ENCODE measurements at places on chromosomes 3 and 15. TPM values are rescaled to one million over a fixed set of nuclear protein-coding genes. Genes with fewer than 3 reads are reported as not detected.

The TBCCD1 gene
- 12.2 TPM for total RNA-seq

The CPNE9 gene
- not detected for total RNA-seq

The EFCC1 gene
- not detected for total RNA-seq

The ANKRD34C gene
- under 0.01 TPM for total RNA-seq

The EFHB gene
- total RNA-seq = 1.6 TPM

The FANCD2OS gene
- not detected for total RNA-seq

The ATP13A3 gene
- total RNA-seq = 47.1 TPM
